Omental fat pad (tissue), 4 donors: ENCODE measurements at places on chromosomes 4 and X.

DNA sequence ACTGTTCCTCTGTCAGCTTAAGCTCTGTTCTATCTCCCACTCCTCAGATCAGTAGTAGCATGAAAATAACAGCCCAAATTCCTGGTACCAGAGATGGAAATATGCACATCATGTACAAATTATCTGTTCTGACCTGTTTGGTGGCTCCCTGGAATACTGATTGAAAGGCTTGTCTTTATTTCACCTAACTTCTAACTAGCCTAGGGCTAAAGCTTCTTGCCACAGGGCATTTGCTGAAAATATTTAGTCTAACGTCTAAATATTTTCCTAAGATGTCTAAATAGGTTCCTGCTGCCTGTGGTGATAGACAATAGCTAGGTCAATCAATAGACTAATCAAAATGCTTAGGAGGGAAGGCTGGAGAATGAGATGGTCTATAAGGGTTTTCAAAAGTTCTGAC lies 12.9 kb upstream of the PRMT9 start:
- no peak for DNase-seq

DNA sequence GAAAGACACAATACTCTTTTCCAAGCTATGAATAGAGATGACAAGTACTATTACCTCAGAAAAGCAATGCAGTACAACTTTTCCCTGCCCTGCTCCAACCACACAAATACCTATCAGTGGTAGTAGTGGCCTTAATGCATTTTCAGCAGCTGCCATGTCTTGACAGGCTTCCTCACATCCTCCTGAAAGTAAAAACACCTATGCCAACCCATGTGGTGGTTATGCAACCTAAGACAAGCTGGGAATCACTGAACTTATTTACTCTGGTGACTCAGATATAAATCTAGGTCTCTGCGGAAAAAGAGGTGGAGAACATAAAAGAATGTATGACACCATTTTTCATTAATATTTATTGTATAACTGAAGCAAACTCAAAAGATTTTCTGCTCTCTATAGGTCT lies 14.5 kb downstream of the WDFY3 start:
- no peak for DNase-seq

- DNase-seq, result no peak
Measured at GRCh38 chr4:125489952-125490690, 175.4 kb downstream of the FAT4 start.

GRCh38 chr4:158300012-158300411 lies 89.7 kb downstream of the TMEM144 start:
- no peak for DNase-seq

GRCh38 chr4:89305712-89306437 lies 1.7 kb downstream of the GPRIN3 start:
- DNase-seq, result no peak

GRCh38 chr4:156623376-156623775 lies 348.2 kb downstream of the PDGFC start:
- DNase-seq, result no peak

- no peak for DNase-seq
Measured at GRCh38 chrX:3527811-3528210, 181.4 kb upstream of the MXRA5 start.

- DNase-seq, result peak; percentile 62
Measured at GRCh38 chrX:80807992-80808735, 1.5 kb downstream of the BRWD3 start.

DNA sequence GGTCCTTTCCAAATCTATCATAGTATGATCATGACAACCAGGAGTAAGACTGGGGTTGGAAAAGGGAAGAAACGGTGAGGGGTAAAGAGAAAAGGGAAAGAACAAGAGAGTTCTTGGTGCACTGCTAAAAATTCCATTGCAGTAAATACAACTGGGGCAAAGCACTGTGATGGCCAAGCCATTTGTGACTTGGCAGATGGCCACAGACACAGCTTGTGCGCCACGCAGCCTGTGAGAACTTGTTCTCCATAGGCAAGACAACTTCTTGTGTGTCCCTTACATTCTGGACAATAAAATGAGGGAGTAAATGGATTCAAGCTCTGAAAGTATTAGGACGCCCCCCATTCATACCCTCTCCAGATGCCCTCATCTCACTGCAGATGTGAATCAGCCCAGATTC lies 10.9 kb downstream of the MFAP3L start:
- DNase-seq, result no peak

DNA sequence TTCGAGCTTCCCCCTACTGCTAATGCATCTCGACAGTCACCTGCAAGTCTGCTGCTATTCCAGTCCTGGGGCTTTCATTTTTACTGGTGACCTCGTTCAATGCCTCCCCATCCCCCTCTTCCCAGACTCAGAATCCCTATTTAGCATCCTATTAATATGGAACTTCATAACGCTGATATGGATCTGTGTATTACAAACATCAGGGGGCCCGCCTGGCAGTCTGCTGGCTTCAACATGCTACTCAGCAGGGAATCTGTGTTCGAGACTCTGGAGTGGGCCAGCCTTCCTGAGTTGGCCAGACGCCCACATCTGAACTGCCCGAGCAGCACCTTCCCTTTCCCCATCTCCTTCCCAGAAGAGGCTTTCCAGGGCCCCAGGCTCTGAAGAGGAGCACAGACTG lies 173.9 kb upstream of the PPARGC1A start:
- DNase-seq, result no peak

DNA sequence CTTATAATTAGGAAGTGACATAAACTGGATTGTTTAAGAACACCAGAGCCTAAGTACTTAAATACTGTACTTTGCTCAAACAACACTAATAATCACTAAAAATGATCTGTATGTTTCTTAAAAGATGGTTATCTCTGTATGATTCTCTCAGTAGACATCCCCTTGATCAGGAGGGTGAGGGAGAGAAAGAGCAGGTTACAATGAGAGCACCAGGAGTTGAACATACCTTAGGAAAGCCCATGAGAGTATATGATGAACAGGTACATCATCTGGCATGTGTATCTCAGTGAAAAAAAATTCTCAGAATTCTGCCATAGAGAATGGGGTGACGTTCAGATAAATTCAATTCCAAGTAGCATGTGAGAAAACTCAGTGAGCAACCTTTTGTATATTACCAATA lies 59.9 kb upstream of the IL2 start:
- no peak for DNase-seq

GRCh38 chrX:136819031-136819703 lies 38.4 kb upstream of the ARHGEF6 start:
- DNase-seq, result no peak

- DNase-seq, result no peak
Measured at GRCh38 chr4:129672941-129673340, 577.0 kb downstream of the C4orf33 start.

DNA sequence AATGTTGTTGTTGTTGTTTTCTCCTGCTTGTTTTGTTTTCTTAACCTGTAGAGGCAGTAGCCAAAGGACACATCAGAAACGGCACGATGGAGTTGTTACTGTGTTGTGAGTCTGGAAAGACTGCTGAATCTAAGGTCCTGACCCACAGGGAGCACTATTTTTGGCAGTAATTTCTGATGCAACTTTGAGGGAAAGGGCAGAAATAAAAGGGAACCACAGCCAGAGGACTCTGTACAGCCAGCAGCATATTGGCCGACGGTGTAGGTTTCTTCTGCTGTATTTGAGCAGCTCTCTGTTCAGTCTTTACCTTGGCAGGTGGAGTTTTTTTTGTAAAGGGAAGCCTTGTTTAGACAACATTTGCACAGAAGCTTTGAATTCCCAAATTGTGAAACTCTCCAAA lies 203.0 kb upstream of the GPR101 start:
- DNase-seq, result no peak

DNA sequence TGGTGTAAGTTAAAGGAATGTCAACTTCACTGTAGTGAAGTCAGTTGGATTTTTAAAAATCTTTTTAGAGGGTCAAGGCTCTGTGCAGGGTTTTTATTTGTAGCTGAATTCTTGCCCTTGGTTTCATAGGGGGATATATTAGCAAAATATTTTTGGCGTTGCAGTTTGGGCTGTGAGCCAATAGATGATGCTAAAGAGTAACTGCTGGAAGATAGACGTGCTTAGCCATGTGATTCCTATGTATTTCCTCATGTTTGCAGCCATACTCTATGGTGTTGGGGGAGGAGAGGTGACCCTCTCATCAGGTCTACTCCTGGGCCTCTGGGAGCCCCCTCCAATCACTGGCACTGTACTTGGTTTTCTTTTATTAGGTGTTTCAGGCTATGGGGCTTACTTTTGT lies 246.7 kb upstream of the ARHGAP24 start:
- DNase-seq, result no peak

GRCh38 chrX:48835524-48836329 lies at the start of gene PCSK1N:
TSS of gene PCSK1N (minus strand) at chrX:48835610. CDS start at chrX:48835532, 78 bp downstream.
- no peak for DNase-seq

GRCh38 chrX:118468122-118468521 lies 27.5 kb upstream of the DOCK11 start:
- no peak for DNase-seq

GRCh38 chr4:129113919-129114318 lies 18.0 kb downstream of the C4orf33 start:
- no peak for DNase-seq

DNA sequence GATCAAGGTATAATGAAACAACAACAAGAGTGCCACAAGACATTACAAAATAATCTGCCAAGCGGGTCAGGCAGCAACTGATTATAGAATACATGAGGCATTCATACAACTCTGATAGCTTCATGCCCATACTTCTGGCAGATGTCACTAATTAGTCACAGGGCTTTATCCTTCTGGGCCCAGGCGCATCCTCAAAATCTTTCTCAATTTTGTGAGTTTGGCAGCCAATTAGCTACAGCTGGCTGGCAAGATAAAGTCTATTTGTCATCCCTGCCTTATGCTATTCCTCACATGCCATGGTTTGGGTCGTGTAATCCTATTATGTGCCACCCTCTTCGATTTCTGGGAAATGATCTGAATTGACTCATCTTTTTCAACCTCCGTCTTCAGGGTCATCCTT lies 254.3 kb downstream of the PACRGL start:
- DNase-seq, result no peak

GRCh38 chr4:184328022-184328736 lies 110.5 kb upstream of the ENPP6 start:
- no peak for DNase-seq

GRCh38 chr4:185837415-185838103 lies 25.6 kb upstream of the SORBS2 start:
- no peak for DNase-seq

DNA sequence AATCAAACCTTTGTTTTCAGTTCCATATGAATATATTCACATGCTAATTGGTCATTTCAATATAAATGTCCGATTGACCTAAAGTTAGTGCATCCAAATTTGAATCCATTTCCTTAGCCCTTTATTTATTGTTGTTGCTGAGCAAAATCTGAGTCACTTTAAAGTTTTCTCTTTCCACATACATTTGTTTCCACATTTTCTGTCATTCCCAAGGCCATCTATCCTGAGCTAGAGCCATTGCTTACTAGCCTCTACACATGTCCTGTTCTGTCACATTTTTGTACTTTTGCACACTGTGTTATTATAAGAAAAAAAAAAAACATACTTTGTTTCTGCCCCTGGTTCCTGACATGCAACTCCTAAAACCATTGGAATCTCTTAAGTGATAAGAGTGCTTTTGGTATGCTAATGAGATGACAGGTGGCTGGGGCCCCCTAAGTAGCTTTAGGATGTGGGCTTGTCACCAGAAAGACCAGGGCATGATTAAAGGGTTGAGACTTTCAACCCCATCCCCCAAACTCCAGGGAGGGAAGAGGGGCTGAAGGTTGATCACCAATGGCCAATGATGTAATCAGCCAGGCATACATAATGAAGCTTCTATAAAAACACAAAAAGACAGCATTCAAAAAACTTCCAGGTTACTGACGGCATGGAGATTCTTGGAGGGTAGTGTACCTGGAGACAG lies 353.3 kb upstream of the MAGEB16 start:
- DNase-seq, result no peak
